ENCODE measurements at places on chromosomes 11 and 22.
A peak's percentile ranks its signal among the peaks of the same experiment; 100 is the strongest.

GRCh38 chr11:119729951-119730613 is 1.1 kb upstream of the NECTIN1 start:
- peak; percentile 50 for DNase-seq

- peak; percentile 11 for DNase-seq
Measured at GRCh38 chr11:5239046-5239445, 4.8 kb upstream of the HBD start.

DNA sequence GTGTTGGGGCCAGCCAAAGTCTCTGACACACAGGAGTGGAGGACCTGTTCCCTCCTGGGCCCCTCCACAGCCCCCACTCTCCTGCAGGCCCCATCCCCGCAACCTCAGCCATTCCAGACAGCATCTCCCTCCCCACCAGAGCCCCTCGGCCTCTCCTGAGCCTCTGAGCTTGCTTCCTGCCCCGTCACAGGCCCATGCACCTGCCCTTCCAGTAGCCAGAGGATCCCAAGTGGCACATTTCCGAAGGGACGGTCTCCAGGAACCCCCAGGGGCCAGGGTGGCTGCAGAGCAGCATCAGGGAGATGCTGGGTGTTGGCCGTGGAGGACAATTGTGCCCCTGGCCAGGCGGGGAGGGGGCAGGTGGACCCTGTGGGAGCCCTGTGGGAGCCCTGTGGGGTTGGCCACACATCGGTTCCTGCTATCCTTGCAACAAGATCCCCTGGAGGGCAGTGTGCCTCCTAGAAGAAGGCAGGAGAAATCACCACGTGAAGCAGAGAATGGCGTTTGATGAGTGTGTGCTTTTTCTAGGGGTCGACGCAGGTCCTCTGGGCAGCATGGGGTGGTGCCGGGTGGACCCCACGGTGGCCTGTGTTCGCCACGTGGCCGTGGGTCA is 45.3 kb upstream of the PPARA start:
- no peak for DNase-seq

- peak; percentile 77 for DNase-seq
Measured at GRCh38 chr11:10302744-10303557, 1.9 kb upstream of the ADM start.

Measured in cardiac fibroblast (primary cell).